ENCODE measurements at places on chromosomes 1 and 21.

GRCh38 chr1:205287767-205288559, 33.6 kb downstream of the NUAK2 start:
- DNase-seq, result peak; percentile 62

DNA sequence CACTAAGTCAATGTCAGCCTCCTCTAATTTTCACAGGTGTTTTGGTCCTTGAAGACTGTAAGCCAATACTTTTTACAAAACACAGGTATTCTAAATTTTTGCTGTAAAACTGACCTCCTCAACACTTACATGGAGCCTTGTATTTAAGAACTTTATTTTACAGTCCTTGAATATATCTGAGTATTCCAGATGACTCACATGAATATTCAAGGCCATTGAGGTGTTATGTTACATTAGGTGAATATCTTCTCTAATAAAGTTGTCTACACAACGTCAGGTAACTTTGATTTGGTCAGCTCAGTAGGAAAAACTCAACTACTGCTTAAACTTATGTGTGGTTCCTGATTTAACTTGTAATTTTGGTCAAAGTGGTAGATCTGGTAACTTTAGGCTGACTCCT, 254.2 kb downstream of the OLFM3 start:
- DNase-seq, result no peak

DNA sequence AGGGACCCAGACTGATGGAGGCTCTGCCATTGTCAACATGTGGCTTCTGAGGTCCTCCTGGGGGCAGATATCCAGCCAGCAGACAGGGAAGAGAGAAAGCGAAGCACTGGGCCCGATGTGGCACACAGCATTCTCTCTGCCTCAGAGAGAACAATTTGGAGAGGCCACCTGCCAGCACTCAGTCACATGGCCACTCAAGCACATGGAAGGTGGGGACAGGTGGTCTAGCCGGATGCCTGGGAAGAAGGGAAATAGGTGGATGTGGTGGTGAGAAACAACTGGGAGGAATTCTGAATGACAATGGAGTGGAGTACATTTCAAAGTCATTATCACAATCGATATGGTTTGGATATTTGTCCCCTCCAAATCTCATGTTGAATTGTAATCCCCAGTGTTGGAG, 109.0 kb downstream of the UBE2U start:
- no peak for DNase-seq

GRCh38 chr1:190124068-190124467, 353.6 kb downstream of the BRINP3 start:
- DNase-seq, result no peak

DNA sequence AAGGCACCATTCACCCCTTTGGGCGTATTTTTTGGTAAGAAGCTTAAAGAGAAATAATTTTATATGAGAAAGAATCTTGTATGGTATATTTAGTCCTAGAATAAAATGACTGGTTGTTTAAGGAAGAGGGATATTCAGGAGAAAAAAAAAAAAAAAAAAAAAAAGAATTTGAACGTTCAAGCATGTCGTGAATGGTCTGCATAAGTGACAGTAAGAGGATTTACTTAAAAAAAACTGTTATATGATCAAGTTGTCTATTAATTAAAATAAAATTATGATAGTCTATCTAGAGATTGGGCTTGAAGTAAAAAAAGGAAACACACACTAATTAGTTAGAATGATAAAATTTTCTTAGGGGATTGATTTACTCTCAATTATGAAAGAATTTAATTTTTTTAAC, 11.7 kb upstream of the OR14I1 start:
- DNase-seq, result no peak

GRCh38 chr1:9785406-9785805, 38.4 kb downstream of the CLSTN1 start:
- DNase-seq, result no peak

DNA sequence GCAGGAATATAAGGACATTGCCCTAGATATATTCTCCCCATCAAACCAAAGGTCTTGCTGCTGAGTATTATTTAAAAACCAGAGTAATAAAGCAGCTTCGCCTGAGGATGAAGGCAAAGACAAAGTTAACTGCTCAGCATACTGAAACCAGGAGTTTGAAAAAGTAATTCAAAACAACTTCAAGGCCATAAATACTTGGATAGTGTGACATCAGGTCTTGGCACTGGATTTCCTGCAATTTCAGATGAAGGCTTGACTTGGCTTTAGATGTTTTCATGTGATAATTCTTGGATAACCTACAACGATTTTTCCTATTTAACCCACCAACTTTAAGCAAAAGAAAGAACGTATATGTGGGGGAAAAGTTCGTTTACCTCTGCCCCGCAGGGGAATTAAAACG, 10.6 kb downstream of the SOD1 start:
- no peak for DNase-seq

DNA sequence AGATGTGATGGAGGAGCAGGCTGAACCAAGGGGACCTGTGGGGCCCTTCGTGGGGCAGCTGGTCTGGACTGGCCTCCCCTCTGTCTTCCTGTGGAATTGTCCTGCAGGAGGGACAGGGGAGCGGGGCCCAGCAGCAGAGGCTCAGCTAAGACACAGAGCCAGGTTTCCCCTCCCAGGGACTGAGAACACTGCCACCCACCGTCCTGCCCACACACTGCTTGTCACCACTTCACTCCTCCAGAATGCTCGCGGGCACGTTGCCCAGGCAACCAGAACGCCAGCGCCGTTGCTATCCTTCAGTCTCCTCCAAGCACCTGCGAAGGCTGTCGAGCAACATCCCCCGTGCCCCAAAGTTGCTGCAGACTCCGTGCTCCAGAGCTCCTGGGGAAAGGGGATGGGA, 46.4 kb downstream of the AJAP1 start:
- DNase-seq, result no peak

DNA sequence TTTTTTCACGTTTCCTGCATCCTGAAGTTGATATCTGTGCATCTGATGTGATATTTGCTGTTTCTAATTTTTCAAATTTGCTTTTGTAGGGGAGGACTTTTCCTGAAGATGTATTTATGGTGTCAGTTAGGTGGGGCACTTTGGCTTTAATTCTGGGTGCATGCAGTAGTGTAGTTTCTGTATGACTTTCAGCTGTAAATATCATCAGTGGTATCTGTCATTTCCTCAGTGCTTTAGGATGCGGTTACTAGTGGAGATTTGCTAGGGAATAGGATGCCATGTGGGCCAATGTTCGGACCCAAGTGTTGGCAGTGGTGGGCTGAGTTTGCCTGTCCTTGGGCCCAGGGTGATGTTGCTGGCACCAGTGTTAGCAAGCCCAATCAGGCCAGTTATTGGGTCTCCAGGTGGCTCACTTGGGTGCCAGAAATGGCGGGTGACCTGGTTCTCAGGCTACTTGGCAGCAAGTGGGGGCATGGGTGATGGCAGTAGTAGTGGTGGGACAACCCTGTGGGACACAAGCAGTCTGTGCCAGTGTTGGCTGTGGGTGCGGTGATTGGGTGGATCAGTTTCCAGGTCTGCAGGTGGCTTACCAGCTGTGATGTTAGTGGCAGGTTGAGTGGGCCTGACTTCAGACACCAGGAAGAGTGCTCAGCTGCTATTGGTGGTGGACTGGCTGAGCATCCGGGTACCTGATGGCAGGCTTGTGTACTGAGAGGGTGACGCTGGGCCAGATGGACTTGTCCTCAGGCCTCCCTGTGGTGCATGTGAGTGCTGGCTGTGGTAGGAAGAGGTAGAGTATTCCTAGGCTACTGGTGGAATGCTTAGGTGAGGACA, 24.4 kb downstream of the CD55 start:
- DNase-seq, result no peak

DNA sequence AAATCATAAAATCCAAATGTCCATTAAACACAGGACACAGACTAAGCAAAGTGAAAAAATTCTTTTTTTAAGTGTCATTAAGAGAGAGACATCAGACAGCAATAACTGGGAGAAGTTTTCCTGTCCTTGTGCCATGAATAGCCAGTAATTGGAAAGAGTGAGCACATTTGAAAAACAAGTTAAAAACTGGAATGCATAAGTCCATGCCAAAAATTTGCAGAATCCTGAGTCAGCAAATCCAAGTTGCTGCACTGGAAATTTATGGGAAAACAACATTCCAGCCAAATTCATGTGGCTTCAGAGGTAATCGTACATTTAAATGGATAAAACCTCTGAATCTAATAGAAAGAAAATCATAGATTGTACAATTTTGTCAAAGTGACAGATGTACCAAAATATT, 291.4 kb downstream of the LRRC40 start:
- no peak for DNase-seq

DNA sequence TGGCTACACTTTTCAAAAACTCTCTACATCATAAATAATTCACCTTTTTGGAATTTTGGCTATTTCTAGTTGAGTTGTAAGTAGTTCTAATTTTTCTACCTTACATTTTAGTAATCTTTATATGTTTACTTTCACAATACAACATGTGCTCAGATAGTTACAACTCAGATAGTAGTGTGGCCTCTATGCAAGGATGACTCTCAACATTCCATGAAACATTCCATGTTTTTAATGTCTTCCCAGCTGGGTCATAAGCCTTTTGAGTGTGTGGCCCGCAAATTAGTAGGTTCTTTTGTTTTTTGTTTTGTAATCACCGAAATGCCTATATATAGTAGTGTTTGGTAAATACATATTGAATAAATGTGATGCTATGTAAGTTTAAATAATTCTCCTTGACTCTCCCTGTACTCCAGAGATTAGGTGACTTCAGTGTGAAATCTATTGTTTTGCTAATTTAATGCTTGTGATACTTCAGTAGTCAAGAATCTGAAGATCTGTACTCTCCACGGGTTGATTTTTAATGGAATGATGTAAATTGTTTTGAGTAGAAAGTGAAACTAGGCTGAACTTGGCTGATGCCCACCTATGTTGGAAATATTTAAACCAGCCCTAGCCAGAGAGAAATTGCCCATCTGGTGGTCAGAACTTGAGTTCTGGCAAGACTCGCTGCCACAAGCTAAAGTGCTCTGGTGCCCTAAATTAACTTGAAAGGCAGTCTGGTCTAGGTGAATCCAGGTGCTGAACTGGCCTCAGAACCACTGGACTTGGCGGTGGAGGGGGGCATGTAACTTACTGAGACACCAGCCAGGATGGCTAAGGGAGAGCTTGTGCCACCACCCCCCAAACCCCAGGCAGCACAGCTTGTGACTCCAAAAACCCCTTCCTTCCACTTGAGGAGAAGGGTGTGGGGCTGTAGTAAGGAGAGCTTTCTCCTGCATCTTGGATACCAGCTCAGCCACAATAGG, 165.6 kb downstream of the USP25 start:
- no peak for DNase-seq

- no peak for DNase-seq
Measured at GRCh38 chr1:44608141-44608540, 66.1 kb downstream of the TMEM53 start.

DNA sequence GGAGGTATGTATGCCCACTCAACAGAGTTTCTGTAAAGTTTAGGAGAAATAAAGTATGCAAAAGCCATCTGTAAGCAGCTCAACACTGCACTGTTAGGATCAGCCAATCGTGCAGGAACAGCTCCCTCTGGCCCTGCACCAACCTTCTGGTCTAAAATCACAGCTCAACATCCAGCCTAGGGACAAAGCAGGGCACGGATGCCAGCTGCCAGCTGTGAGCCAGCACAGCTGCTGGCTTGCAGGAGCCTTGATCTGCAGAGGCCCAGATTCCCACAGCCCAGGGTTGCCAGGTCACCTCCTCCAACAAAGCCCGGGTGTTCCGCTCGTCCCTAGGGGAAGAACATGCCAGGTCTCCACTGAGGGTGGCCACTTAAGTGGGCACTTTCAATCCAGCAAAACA, 8.6 kb downstream of the ACOT7 start:
- DNase-seq, result no peak
